Activated naive CD4-positive, alpha-beta T cell (primary cell): ENCODE measurements at places on chromosomes 5 and 9.
A peak's percentile ranks its signal among the peaks of the same experiment; 100 is the strongest.

- DNase-seq, result no peak
Measured at GRCh38 chr9:115969096-115969495, 184.5 kb upstream of the PAPPA start.

GRCh38 chr5:178768371-178769260, 38.2 kb upstream of the ZNF354A start:
- no peak for DNase-seq

DNA sequence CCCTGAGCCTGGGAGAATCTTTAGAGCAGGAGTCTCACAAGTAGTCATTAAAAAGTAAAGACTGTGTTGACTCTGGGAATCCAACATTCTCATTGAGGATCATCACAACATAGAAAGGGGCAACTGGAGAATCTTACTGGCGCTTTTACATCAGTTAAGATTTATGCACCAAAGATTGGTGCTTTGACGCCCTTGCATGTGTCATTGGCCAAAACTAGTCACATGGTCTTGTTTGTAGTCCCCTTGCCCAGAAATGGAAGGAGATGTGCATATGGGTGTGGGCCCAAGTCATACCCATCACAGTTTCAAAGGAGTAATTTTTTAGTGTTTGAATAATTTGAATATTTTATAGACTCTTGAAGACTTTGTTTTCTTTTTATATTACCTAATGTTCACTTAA, 228.2 kb downstream of the PRR16 start:
- no peak for DNase-seq

DNA sequence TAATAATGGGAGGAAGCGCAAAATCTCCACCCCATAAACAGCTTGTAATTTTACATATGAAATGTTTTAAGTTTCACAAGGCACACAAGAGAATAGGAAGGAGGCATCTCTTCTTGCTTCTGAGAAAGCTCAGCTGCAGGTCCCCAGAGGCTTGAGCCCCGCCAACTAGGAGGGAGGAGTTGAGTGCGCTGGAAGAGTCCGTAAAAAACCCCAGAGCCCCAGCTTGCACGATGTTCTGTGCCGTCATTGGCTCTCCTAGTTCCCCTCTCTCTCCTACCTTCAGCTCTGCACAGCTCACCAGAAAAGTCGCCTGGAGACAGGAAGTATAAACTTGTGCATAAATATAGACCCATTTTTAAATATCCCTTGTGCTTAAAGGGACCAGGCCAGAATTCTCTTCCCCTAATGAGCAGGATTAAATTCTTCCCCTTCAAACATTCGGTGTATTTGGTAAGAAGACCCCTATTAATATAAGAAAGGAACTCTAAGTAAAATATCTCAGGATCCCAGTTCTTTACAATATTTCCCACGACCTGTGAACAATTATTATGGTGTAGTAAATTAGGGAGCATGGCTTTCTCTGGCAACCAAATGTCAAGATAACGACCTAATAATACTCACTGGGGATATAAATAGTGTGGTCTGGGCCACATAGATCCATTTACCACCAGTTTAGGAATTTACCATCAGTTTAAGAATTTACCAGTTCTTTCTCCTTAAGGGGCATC, 13.7 kb downstream of the GLRX start:
- peak; percentile 12 for DNase-seq

GRCh38 chr5:176173647-176174046, 64.6 kb upstream of the SIMC1 start:
- DNase-seq, result no peak

- DNase-seq, result no peak
Measured at GRCh38 chr5:5135957-5136676, 4.0 kb upstream of the ADAMTS16 start.

- peak; percentile 13 for DNase-seq
Measured at GRCh38 chr5:77852514-77853352, 76.6 kb upstream of the TBCA start.

GRCh38 chr9:91305596-91306295, 56.0 kb downstream of the AUH start:
- DNase-seq, result no peak
